T-helper 1 cell (primary cell): ENCODE measurements at places on chromosomes 13 and 19.

DNA sequence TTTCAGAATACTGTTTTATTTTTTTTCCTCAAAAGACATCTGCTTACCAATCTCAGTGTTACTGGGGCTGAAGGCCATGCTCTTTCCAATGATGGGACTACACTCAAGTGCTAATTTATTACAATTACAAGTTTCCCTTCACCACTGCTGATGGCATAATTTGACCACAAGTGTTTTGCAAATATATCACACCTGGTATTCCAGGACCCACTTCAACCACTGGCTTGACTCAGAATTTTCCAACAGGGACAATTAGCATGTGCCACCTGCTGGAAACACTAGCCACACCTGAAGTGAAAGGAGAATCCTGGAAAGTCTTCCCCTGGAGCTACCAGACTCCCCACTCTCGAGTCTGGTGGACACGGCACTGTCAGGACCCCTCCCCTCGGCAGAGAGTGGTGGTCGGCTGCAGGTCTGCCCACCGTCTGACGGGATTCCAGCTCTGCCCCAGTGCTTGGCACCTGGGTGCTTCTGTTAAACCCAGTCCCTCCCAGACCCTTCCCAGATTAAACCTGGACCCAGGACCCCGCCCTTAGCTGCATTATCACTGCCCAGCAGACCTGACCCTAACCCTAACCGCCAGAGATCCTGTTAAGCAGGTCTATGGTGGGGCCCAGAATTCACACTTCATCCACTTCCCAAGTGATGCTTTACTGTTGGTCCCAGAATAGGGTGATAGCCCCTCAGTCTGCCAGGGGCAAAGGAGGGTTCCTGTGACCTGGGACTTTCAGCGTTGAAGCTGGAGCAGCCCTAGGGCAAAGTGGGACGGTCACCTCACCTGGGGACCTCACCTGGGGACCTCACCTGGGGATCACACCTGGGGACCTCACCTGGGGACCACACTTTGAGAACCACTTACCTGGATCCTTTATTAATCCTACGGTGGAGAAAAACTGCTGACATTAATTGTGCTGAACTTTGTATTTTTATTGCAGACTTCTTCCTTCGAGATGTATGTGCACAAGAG lies 17.6 kb upstream of the RASA3 start:
- DNase-seq = no peak

DNA sequence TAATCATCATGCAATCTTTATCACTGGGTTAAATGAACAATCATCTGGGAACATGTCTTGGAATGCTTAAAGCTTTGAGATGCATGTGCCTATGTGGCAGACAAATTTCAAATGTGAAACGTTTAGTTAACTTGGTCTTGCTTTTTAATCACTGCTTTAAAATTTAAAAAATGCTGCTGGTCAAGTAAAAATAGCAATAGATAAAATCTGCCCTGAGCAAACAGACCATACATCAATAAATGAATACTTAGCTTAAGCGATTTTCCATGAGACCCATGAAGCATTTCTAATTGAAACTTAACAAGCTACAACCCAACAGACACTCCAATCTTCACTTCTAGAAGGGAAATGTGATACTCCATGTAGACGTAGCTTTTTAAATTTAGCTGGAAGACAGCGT lies 1.9 kb upstream of the KL start:
- DNase-seq = no peak

DNA sequence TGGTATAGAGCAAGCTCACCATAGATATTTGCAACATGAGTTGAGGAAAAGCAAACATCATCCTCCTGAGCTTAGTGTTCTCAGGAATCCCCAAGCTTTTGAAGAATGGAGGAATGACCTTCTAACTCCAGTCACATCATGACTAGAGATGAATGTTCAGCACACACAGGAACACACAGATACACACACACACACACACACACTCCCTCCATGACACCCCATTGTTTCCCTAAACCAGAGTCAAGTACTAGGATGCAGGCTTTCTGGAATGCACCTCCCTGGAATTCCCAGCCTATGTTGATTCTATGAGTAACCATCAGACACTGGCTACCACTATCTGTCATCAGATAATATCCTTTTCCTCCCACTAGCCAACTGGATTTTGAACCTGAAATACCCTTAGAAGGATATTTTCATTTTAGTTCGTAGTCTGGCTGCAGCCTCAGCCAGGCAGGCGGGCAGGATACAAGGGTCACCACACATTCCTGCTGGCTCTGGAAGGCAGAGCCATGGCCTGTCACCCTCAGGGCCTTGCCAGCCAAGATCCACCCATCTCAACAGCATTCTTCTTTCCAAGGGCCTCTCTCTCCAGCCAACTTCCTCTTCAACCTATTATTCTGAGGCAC lies 162.4 kb downstream of the FOXO1 start:
- DNase-seq = no peak

- no peak for DNase-seq
Observed at GRCh38 chr13:110875241-110875640, 39.6 kb downstream of the ANKRD10 start.

DNA sequence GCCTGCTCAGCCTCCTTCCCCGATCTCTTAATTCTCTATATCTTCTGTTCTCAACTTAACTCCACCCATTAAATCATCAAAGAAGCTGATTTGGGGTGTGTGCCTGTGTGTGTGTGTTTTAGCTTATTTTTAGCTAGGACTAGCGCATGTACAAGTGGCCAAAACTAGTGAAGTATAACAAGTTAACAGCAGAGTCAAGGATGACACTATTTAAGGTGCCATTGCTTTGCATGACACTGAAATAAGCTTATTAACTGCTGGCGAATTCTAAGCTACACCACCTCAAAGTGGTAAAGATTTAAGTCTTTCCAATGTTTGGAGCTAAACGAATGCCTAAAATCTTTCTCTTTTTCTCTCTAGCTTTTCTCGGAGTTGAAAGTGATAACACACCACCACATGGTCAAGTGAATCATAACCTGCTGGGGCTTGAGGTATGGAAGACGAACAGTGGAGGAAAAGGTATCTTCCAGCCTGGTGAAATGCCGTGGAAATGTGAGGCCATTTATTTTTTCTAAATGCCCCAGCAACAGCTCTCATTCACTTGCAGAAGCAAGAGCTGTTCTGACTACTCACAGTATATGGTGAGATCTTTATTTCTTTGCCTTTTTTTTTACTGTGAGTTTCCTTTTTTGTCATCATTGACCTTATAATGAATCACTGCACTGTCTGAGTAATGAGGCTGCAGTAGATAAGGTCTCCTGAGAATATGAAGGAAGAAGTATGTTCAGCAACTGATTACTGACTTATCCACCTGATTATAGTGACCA lies 570.3 kb downstream of the PCDH9 start:
- no peak for DNase-seq

- no peak for DNase-seq
Observed at GRCh38 chr19:9622531-9622930, 1.5 kb upstream of the ZNF561 start.

- DNase-seq = no peak
Observed at GRCh38 chr19:1911098-1911497, 5.9 kb downstream of the ADAT3 start.

DNA sequence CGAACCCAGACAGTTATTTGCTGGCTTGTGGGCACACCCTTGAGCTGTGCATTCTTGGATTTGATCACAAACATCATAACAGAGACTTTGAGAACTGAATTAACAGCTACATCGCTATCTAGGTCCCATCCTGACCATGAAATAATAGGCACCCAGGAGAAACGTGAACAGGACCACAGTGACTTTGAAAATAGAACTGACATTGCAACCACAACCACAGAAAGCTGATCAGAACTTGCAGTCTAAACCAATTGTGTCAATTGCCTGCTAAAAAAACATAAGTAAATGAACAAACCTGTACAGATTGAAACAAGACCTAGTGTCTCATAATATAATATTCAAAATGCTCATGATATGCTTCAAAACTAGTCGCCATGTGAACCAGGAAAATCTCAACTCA lies 18.3 kb upstream of the KATNAL1 start:
- DNase-seq = no peak

- DNase-seq = no peak
Observed at GRCh38 chr13:82934000-82934399, 948.3 kb downstream of the SLITRK1 start.

GRCh38 chr13:113407103-113407530 lies 43.2 kb upstream of the GRTP1 start:
- DNase-seq = no peak

DNA sequence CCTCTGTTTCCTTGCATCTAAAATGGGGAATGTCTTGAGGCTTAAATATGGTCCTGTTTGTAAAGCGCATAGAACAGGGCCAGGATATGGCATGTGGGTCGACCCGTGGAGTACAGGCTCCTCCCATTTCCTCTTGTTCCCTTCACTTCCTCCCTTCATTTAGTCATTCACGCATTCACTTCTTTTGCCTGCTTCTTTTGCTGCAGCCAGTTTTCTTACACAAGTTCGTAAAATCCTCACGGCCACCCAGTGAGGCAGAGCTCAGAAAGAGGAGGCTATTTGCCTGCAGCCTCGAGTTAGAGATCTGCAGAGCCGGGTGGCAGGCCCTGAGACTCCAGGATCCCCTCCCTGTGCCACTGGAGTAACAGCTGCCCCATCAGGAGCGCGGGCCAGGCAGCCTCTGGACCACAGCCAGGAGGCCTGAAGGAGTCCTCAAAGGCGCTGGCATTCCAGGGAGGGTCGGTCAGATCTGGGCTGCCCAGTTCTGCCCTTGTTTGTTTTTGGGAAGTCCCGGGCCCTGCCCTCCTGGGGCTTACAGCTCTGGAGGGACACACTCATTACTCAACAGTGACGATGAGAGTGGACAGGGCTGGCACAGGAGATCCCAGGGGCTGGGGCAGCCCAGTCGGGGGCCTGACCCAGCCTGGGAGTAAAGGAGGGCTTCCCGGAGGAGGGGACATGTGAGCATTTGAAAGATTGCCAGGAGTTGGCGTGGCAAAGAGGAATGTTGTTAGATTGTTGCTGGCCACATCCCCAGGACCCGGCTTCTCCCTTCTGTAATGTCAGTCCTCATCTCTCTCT lies 4.6 kb downstream of the PPP5C start:
- no peak for DNase-seq

- no peak for DNase-seq
Observed at GRCh38 chr19:53977991-53978731, 13.3 kb upstream of the CACNG6 start.

DNA sequence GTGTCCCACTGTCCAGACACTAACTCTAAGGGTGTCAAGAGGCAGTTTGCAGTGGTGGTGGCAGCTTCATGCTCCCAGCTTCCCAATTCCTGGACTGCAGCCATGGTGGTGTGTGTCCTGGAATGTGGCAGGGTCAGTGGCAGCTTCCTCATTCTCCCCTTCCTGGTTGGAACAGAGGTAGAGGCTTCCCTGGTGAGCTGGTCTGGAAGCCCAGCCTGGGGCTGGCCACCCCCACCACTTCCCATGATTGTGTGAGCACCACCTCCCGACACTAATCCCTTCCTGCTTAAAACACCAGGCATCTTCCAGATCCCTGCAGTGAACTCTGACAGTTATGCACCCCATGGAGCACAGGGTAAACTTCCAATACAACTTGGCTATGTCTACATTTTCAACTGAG lies 134.9 kb downstream of the RAP2A start:
- DNase-seq = no peak

DNA sequence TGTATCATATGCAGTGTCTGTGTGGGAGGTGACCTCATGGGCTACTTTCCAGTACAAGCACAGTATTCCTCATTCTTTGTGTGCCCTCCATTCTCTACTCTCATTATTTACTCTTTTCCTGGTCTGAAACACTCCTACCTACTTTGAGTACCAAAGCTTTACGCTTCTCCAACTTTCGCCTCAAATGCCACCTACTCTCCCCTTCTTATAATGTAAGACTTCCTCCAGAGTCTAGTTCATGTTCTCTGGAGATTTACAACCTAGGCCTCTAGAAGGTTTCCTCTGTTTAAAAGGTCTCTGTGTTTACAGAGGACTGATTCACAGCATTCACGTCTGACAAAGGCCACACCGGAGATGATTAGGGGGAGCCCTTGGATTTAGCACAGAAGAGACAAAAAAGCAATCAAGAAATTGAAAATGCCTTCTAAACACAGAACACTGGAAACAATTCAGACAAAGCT lies 302.0 kb downstream of the KLF12 start:
- no peak for DNase-seq

- no peak for DNase-seq
Observed at GRCh38 chr13:43676320-43676719, 110.5 kb downstream of the ENOX1 start.

DNA sequence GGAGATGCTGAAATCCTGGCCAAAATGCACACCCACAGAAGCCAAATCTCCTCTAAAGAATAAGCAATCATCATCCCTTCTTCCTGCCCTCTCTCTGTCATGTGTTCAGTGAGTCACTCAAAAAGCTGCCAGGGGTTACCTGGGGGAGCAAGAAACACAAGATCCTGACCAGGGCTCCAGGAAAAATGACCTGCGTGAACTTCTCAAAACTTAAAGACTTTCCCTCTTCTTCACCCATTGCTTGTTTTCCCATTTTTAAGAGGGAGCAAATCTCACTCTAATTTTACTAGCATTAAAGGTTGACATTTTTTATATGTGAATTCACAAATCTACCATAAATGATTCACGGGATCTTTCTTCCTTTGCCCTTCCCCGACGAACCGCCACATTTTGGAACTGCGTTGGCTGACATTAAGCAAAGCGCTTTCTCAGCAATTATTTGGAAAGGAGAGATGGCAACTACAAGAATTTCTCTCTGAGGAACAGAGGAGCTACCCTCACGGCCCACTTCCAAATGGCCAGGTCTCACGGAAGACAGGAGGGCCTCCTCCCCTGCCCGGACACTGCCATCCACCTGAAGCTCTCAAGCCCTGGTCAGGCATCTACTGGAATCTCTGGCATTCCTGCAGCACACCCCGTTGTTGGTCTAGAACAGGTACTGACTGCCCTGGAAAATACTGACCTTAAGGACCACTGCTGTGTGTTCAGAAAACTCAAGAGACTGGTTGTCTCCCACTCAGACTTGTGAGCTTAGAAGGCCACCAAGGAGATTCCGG lies 14.2 kb downstream of the TSHZ3 start:
- no peak for DNase-seq

DNA sequence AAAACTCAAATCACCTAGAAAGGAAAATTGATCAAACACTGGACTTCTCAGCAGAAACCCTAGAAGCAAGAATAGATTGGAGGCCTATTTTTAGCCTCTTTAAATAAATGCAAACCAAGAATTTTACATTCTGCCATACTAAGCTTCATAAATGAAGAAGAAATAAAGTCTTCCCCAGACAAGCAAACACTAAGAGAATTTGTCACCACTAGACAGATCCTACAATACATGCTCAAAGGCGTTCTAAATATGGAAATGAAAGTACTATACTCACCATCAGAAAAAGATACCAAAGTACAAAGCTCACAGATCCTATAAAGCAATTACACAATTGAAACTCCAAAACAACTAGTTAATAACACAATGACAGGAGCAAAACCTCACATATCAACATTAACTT lies 578.1 kb downstream of the UQCRFS1 start:
- no peak for DNase-seq

- DNase-seq = no peak
Observed at GRCh38 chr19:43814663-43815352, 12.3 kb upstream of the ZNF283 start.
